ENCODE measurements at places on chromosomes 7 and 10.

DNA sequence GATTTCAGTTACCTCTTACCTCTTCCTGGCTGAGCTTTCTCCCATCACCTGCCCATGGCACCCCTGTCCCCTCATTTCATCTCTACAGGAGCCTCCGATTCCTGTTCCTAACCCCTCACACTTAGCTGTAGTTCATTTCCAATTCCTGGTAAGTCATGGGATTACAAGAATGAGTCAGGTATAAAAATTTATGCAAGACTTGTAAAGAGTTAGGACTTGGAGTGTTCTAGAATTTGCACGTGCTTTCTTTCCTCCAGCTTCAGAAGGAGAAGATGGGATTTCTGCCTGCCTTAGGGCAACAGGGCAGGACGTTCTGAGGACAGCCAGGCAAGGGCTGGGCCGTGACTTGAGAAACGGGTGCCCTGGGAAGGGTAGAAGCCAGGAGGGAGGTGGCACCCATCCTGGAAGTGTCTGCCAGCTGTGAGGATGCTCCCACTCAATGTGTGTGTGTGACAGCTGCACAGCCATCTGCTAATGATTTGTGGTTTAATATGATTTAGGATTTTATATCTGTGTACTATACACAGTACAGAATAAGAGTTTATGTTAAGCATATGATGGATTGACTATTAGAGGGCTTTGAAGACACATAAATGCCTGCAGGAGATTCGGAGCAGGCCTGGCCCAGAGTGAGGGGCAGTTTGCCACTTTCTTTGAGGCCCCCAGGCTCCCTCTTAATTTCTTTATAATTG, 81.5 kb upstream of the VIPR2 start:
- DNase-seq, result no peak

- DNase-seq, result no peak
Measured at GRCh38 chr10:100347568-100348195, 649 bp downstream of the SCD start.

DNA sequence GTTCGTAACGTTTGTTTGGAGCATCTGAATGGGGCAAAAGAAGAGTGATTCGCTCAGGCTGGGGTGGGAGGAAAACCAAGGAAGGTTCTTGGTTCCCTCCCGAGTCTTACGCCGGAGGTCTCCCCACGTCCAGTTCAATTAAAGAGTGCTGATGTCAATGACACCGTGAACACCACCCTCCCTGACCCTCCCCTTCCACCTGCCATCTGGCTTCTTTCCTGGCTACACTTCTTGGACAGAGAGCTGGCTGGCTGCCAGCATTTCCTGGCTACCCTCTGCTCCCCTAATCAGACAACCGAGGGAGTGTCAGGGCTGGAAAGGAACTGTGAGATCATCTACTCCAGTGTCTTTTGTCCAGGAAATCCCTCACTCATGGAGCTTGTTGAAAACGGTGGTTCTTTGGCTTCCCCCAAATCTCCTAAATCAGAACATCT, 24.1 kb upstream of the FFAR4 start:
- DNase-seq, result no peak

DNA sequence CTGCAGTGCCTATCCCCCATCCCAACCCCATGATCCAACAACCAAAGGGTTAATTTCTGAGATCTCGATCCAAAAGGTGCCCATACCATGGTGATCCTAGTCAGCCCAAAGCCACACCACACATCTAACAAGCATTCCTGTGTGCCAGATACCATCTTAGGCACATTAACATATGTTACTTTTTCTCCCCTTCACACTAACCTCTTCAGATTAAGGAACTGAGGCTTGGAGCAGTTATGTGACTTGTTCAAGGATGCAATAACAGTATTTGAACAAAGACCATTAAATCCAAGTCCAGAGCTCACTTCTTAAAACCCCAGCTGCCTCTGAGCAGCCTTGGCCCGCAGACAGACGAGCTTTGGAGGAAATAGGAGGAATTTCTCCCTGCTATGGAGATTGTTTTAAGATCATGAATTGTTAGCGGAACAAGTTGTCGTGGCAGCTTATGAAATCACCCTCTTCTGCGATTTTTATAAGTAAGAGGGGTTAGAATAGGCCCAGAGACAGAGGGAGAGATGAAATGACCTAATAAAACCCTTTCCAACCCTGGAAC, 327.2 kb downstream of the KCNMA1 start:
- no peak for DNase-seq

DNA sequence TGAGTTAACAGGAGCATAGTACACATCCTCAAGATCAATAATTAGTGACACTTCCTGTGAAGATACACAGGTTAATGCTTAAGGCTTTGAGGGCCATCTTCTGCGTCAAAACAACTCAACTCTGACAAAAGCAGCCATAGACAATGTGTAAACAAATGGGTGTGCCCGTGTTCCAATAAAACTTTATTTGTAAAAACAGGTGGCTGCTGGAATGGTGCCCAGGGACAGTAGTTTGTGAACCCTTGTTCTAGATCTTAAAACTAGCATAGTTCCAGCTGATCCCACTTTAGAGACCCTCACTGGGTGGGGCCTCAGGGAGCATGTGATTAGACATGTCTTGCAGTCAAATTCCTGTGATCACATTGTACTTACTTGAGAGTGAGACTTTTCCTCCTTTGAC, 7.8 kb downstream of the OR2A14 start:
- no peak for DNase-seq

GRCh38 chr7:30251708-30252329, 32.6 kb upstream of the ZNRF2 start:
- DNase-seq, result no peak

- no peak for DNase-seq
Measured at GRCh38 chr10:3000048-3000447, 67.3 kb upstream of the PFKP start.

DNA sequence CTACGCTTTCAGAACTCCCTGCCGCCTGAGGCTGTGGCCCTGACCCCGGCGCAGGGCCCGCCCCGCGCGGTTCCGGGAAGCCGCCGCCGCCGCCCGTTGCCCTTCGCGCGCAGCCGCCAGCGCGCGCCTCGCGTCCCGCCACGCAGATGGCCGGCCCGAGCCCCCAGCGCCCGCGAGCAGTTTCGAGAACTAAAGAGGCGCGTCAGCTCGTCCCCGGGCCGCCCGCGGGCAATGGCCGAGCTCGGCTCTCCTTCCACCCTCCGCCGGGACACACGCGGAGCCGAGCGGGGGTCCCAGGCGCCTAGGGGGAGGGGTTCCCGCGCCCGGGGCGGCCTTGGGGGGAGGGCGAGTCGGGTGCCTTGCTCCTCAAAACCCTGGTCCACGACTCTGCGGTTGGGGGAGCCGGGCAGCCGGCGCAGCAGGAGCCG, 1.8 kb downstream of the HNRNPF start:
- no peak for DNase-seq

- DNase-seq, result no peak
Measured at GRCh38 chr10:9895453-9895852, 1122.2 kb upstream of the CELF2 start.

DNA sequence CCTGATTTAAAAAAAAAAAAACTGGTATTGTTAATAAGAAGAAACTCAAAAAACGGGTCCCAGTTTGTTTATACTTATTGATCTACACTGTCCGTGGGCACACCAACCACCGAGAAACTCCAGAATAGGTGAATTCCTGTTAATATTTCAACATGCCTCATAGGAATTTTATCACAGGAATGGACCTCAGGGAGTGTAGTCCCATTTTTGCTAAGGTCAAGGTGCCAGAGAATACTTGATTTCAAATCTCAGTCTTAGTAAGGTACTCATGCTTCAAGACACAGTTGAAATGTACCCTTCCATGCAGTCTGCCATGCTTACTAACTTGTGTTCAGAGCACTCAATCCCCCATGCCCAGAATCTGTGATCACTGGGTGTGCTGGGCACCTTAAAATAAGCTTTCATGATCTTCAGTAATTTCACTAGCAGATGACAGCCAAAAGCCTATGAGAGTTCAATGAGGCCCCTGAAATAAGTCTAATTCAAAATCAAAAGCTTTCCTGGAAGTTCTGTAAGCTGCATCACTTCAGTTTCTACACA, 385.7 kb downstream of the TNS3 start:
- DNase-seq, result no peak

DNA sequence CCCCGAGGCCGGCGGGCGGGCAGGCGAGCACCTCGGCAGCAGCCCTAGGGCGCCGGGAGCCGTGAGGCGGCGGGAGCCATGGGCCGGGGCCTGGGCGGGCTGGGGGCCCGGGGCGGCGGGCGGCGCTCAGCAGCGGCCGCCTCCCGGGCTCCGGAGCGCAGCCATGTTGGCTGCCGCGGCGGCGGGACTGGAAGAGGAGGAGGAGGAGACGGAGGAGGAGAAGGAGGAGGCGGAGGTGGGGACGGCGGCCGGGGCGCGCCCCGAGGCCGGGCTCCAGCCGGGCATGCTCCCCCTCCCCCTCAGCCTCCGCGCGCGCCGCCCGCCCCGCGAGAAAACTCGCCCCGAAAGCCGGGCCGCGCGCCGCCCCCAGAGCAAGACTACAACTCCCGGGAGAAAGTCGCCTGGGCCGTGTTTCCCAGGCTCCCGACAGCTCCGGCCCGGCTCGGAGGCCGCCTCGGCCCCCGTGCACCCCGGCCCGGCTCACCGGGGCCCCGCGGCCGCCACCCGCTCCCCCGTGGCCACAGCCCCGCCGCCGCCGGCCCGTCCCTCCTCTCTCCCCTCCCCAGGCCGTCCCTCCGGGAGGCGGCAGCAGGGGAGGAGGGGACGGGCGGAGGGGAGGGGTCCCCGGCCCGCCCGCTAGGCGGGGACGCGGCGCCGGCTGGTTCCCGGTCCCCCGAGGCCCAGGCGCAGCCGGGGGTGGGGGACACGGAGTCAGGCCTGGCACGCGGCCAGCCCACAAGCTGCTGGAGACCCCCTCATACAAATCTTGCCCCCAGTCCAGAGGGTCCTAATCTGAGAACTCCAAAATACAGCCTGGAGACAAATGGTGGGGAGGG, at the start of gene DLG5:
Gene DLG5, minus strand, starts transcription at position 190 of the 836 bp plus-strand sequence. CDS start 235 bp downstream, outside the sequence.
- DNase-seq, result no peak

DNA sequence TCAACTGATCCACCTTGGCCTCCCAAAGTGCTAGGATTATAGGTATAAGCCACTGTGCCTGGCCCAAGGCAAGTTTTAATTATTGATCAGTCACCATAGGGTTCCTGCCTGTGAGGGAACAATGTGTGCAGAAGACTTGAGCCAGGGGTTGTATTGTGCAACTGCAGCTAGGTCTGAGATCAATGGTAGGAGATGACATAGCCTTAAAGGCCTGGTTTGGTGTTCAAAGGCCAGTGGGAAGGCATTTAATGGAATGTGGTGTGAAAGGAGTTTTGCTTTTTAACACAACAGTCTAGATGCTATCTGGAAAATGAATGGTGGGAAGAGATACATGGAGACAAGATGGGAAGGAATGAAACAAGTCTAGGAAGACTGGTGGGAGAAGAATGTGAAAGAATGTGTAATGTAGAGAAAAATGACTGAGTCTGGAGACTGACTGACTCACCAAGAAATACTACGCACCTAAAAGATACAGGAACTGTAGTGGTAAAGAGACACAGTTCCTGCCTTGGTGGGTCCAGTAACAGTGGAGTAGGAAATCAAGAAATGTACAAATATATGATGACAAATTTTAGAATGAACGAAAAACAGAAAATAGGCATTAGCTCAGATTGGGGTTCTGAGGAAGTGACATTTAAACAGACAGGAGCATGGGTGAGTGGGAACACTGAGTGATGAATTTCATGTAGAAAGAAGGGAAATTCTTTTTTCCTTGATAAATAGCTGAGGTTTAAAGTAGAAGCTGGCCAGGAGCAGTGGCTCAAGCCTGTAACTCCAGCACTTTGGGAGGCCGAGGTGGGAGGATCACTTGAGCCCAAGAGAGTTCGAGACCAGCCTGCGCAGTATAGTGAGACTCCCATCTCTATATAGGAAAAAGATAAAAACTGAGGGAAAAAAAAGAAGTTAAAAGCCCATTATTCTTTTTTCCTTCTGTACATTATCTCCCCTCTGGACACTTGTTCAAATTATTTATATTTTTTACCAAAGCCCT, 9.4 kb downstream of the HNRNPF start:
- DNase-seq, result no peak

DNA sequence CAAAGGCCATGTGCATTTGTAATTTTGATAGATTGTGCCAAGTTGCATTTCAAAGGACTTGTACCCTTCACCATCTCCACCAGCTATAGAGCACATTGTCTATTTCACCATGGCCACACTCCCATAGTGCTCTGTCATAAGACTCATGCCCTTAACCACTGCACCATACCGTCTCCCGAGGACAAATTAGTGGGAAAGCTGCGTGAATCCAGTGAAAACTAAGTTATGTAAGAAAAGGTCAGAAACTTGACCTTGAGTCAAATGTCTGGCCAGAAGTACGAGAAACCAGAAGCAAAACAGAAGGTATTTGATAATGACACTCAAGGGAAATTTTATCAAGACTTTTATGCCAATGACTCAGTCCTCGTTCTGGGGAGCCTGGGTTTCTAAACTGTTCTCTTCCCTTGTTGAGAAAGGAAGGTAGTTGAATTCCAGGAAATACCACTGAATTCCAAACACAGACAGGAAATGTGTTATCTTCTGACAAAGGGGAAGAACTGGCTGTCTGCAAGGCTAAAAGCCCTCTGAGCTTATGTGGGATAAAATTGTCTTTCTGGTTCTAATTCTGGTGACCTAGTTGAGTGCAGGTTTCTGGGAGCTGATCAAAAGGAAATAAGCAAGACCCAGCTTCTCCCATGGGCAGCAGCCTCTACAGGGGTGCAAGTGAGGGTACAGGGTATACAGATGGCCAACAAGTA, 49.7 kb downstream of the CDK1 start:
- no peak for DNase-seq

GRCh38 chr7:35975851-35976454, 175.1 kb downstream of the SEPTIN7 start:
- peak; percentile 58 for DNase-seq

DNA sequence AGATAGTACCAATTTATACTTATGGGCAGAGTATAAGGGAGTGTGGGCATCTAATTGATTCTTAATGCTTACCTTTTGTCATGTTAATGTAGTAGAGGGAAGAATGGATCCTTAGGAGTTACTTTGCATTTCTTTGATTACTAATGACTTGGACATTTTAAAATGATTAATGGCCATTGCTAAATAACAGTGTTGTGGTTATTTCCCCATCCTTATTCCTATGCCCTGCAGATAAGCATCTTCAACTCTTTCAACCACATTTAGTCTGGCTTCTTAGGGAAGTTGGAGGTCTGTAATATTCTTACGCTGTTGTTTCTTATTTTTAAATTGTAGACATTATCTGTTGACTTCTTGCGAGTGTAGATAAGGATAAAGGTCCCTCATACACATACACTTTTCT, 37.2 kb downstream of the KAT6B start:
- DNase-seq, result no peak

- no peak for DNase-seq
Measured at GRCh38 chr7:34596887-34597286, 61.1 kb upstream of the NPSR1 start.

DNA sequence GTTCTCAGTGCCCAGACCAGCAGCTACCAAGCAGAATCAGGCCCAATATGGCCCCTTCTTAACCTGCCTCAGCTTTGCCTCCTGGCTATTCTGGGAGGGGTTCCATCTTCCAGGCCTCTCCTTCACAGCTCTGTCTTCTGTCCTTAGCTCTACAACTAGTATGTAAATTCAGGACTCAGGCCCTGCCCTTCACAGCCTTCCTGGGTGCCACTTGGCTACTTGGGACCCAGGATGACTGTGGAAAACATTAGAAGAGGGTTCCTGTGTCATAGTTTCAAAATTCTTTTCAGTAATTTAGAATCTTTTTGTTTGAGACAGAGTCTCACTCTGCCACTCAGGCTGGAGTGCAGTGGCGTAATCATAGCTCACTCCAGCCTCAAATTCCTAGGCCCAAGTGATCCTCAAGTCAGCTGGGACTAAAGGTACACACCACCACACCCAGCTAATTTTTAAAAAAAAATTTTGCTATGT, 33.2 kb upstream of the PAPSS2 start:
- no peak for DNase-seq

All from smooth muscle cell of the brain vasculature (primary cell).